ENCODE measurements at places on chromosomes 3 and 15.

GRCh38 chr3:122979211-122979610 lies 48.4 kb downstream of the SEMA5B start:
- no peak for DNase-seq

DNA sequence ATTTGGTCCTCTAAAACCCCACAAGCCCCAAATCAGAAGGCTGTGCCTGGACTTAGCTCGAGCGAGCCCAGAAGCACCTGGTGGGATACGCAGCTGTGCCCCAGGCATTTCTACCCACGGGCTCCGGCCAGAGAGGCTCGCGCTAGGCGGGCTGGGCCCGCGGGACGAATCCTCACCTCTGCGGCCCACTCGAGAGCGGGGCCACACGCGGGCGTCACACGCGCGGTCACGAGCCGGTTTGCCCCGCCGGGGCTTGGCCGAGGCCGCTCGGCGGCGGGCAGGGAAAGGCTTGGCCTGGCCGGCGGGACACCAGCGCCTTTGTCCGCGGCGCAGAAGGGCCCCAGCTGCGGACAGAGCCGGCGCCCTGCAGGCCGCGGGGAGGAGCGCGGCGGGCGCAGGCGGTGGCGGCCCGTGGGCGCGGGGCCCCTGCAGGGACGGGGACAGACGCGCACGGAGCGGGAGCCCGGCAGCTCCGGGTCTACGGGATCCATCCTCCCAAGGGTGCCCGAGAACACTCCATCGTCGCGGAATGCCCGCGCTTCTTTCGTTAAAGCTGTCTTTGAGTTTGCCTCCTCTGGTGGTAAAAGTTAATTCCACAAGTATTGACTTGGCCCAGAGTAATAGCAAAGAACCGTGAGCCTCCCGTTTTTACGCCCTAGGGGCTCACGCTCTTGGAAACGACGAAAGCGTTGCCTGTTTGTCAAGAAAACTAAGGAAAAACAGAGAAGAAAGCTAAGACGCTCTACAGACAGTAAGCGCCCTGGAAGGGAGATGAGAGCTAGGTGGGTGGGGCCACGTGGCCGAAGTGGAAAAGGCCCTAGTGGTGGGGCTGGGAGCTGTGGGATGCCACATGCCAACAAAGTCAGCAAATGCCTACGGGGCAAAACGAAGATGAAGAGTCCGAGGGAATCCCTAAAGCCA lies 26.4 kb downstream of the TYRO3 start:
- DNase-seq: peak; percentile 33

- no peak for DNase-seq
Measured at GRCh38 chr3:186094696-186095425, 14.0 kb downstream of the ETV5 start.

DNA sequence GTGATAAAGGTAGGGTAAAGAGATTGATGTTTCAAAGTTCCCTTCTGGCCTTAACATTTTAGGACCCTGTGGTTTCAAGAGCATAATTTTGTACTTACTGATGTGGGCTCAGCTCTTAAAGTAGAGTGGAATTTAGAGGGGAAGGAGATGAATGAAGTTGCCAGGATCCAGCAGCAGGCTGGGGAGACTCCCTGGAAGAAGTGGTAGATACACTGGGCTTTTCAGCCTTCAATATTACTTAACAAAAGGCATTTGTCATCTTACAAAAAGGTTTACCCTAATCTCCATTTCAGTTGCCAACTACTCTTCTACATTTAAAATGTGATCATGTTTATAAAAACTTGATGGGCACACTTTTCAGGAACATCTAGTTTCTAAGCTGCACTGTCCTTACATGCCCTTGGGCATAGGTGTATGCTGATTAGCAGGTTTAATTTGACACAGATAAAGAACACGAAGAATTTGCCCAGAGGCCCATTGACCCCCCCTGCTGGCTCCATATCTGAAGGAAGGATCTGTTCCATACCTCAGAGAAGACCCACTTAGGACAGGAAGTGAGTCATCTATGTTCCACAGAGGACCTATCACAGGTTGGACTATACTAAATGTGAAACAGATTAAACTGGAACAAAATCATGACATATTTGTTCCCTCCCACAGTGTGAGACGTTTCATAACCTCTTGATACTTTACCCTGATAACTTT lies 93.0 kb upstream of the LPP start:
- peak; percentile 52 for DNase-seq

DNA sequence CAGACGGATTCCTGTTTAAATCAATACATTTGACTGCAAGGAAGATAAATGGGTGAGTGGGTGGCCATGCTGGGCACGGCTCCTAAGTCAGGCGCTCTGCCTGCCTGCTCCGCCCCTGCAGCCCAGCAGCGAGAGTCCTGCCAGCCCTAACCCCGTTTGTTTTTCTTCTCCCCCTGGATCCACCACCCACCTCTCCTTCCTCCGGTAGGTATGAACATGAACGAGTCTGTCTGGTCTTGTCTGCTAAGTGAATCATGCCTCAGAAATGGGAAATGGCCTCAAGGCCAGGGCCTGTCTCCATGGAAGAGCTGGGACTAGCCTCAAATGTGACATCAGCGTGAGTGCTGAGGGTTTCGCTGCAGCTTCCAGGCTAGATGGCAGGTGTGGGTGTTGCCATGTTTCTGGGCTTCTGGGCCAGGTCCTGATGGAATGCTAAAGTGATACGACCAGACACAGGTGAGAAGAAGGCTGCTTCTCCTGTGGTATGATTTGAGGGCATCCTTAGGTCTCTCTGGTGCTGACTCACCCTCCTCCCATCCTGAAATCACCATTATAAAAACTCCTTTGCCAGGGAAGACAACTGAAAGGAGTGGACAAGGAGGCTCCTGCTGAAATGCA lies 5.6 kb upstream of the FEM1B start:
- DNase-seq: no peak

- no peak for DNase-seq
Measured at GRCh38 chr3:103218146-103218545, 783.3 kb downstream of the ZPLD1 start.

DNA sequence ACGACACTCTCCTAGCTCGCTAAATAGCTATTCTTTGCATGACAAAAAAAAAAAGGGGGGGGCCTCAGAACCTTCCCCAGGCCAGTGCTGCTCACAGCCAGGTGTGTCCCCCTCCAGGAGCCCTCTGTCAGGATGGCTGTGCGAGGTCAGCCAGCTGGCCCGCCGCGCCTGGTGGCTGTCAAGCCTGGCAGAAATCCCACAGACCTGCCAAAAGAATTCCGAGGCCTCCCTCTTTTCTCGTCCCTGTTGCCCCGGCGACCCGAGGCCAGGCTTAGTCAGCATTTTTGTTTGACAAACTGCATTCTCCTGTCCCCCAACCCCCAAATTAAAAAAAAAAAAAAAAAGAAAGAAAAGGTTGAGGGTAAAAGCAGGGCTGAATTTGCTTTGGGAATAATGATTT lies 61.9 kb downstream of the TM4SF4 start:
- DNase-seq: no peak

GRCh38 chr15:100092034-100092433 lies 249.7 kb downstream of the ADAMTS17 start:
- no peak for DNase-seq

Data from stimulated activated CD4-positive, alpha-beta T cell treated with anti-CD3 and anti-CD28 coated beads, Interleukin-4, amount 100 ng/mL, for 48 hours (primary cell).